T47D (cell line): ENCODE measurements at places on chromosomes 5 and 9.

- DNase-seq, result no peak
Measured at GRCh38 chr5:761854-762710, 22.4 kb downstream of the ZDHHC11B start.

DNA sequence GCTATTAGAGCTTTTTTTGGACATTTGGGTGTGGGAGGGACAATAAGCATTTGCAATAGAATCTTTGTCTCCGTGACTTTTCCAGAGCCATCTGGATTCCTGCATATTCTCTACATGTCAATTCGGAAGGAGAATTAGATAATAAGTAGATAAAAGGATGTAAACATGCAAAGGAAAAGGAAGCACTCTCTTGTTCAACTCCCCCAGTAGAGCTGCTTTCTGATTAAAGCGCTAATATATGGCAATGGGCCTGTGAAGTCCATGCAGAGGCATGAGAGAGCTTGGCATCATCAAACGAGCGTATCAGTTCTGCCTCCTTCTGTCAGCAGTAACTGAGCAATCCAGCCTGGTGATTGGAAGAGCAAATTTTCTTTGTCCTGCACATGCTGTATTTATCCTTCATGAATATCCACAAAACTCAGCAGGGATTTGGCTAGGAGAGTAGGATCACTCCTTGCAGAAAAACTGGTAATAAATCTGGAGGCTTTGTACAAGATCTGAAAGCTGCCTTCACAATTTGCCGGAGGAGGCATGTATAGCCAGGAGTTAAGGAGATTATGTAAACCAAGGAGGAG lies 1752.9 kb downstream of the MAT2B start:
- no peak for DNase-seq

- DNase-seq, result no peak
Measured at GRCh38 chr9:93081081-93081529, 14.9 kb upstream of the CARD19 start.

GRCh38 chr9:136309101-136309801 lies 5.4 kb upstream of the CCDC187 start:
- DNase-seq, result no peak

GRCh38 chr5:1636981-1637638 lies 113.3 kb upstream of the LPCAT1 start:
- DNase-seq, result no peak

DNA sequence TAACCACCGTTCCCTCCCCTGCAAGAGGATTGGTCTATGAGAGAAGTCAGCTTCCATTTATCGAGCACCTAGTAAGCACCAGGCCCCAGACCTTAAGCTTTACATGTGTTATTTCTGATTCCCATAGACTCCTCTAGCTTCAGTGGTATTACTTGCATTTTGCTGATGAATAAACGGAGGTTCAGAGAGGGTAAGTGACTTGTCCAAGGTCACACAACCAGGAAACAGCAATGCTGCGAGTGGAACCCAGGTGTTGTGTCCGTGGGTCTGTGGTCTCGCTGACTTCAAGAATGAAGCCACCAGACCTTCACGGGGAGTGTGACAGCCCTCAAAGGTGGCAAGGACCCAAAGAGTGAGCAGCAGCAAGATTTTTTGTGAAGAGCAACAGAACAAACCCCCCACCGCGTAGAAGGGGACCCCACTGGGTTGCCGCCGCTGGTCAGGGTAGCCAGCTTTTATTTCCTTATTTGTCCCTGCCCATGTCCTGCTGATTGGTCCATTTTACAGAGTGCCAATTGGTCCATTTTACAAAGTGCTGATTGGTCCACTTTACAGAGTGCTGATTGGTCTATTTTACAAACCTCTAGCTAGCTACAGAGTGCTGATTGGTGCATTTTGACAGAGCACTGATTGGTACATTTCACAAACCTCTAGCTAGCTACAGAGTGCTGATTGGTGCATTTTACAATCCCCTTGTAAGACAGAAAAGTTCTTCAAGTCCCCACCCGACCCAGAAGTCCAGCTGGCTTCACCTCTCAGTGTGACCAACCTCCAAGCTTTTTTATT lies 29.1 kb upstream of the KCNIP1 start:
- no peak for DNase-seq

GRCh38 chr5:50863534-50864170 lies 197.2 kb downstream of the PARP8 start:
- no peak for DNase-seq

- no peak for DNase-seq
Measured at GRCh38 chr9:126842977-126843799, 17.3 kb upstream of the ZBTB34 start.

- DNase-seq, result no peak
Measured at GRCh38 chr5:13470263-13470662, 474.2 kb downstream of the DNAH5 start.

- no peak for DNase-seq
Measured at GRCh38 chr5:39191216-39191615, 28.1 kb downstream of the FYB1 start.

DNA sequence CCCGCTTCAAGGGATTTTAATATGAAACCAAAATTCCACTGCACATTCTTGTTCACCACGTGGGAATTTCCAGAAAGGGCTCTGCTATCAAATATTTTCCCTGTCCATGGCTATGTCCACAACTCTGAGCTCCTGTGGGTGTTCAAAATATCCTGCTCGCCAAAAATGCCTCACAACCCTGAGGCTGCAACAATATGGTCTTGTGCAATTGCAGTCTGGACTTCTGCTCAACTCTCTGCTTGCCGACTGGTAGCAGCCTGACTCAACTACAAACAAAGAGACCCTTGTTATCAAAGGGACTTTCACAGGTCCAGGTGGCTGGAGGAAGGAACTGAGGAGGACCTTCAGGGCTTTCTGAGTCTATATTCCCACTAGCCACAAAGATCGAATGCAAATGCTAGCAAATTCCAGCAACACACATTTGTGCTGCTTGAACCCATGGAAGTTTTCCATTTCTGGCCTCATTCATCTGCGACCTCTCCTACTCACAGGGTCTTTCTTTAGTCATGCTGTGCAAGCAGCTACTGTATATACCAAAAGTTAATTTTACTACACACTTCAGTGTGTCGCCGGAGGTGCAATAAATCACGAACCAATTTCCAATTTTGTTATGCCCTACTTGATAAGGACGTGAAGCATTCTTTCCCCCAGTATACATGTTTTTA lies 169.2 kb upstream of the SLC30A5 start:
- DNase-seq, result no peak
